GM12891 (cell line): ENCODE measurements at places on chromosomes 6 and 20.

DNA sequence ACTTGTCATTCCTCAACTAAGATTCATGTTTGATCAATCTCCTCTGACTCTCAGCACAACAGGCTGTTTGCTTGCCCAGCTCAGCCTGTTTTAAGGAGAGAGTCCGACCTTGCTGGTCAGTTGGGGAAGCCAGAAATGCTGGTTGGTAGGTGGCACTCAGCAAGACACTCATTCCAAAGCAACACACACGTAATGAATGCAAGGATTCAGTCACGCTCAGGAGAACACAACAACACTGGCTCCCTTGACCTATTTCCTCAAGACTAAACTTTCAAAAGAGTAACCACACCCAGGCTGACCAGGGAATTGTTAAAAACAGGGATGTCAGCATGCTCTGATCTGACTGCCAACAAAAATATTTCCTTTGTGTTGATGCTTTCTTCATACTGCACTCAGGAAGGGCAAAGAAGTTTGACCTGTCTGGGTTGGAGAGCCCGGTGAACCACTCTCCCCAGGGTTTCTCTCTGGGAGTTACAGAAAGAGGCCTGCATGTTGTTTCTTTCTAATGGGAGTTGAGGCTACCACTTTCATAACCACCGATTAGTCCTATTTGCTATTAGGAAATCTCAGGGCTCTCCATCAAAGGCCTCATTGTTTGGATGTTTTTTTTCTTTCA, 25.6 kb upstream of the PREP start:
- no peak for DNase-seq

DNA sequence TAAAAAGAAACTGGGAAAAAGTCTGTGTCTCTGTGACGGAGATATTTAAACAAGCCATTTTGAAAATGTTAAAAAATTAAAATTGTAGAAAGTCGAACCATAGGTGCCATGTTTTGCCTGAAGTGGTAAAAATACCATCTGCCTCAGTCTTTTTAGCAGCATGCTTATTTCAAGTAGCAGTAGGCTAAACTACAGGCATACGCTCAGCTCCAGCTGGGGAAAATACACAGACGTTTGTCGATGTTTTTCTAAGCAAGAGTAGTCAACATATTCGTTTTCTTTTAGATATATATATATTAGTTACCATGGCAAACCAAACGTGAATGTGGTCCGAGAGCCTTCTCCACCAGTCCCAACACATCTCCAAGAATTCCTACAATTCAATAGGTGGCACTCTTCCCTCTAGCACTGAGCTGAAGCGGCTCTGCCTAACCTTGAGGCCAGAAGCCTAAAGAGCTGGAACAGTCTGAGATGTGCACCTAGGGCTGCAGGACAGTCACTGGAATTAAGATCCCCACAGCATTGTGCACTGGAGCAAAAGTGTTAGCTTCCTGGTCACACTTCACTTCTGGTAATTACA, 70.2 kb upstream of the BEND3 start:
- DNase-seq, result no peak

DNA sequence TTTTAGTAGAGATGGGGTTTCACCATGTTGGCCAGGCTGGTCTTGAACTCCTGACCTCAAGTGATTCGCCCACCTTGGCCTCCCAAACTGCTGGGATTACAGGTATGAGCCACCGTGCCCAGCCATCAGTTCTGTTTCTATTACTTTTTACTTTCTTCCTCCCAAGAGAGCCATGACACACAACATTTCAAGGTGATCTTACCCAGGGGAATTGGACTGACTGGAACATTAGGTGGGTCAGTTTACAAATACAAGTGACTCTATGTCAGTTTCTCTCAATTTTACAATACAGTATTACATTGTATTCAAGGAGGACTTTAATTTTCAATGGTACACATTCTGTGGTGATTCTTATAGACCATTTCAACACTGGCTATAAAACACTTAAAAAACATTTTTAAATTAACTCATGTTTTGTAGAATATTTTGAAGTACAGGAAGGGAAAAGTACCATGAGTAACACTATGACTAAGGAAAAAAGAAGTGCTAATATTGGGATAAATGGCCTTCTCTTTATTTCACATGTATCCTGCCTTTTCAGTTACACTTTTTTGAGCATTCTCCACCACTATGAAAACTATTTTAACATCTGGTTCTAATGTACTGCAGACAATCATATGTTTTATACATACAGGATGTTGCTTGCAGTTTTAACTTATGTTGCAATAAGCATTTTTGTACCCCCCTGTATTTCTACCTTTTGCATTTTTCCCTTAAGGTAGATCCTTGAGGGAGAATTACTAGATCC, 8.4 kb downstream of the TPBG start:
- DNase-seq, result no peak

DNA sequence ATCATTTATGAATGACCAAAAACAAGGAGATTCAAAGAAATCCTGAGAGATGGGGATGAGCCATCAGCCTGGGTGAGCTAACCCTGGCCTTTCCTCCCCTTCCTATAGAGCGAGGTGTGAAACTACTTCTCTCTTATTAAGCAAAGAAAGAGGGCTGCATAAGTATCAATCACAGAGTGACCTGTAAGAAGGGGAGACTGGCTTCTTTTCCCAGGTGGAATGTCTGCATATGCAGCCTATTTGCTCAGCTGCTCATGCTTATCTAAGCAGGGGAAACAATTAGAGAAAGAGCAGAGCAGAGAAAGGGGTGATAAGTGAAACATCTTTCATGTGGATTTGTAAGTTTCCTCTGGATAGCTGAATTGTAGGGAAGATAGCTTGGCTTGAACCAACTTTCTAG, 160.0 kb downstream of the PKHD1 start:
- no peak for DNase-seq

DNA sequence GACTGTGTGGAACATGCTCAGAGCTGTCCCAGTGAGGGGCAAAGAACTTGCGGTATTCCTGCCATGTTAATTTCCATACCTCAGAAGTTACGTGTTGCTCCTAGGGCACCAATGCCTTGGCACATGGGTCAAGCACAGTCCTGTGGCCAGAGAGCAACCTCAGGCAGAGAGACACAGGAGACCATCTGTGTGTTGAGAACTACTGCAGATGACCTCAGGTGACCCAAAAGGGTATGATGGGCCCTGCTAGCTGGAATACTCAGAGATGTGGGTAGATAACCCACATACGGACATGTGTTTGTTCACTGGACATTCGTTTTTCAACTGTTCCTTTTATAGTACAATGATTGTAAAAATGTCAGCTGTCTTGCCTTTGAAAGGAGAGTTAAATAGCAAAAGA, 71.5 kb upstream of the BMP2 start:
- no peak for DNase-seq

GRCh38 chr6:143734641-143735063, 56.9 kb downstream of the PHACTR2 start:
- no peak for DNase-seq

GRCh38 chr6:122645256-122645655, 35.1 kb downstream of the PKIB start:
- no peak for DNase-seq

DNA sequence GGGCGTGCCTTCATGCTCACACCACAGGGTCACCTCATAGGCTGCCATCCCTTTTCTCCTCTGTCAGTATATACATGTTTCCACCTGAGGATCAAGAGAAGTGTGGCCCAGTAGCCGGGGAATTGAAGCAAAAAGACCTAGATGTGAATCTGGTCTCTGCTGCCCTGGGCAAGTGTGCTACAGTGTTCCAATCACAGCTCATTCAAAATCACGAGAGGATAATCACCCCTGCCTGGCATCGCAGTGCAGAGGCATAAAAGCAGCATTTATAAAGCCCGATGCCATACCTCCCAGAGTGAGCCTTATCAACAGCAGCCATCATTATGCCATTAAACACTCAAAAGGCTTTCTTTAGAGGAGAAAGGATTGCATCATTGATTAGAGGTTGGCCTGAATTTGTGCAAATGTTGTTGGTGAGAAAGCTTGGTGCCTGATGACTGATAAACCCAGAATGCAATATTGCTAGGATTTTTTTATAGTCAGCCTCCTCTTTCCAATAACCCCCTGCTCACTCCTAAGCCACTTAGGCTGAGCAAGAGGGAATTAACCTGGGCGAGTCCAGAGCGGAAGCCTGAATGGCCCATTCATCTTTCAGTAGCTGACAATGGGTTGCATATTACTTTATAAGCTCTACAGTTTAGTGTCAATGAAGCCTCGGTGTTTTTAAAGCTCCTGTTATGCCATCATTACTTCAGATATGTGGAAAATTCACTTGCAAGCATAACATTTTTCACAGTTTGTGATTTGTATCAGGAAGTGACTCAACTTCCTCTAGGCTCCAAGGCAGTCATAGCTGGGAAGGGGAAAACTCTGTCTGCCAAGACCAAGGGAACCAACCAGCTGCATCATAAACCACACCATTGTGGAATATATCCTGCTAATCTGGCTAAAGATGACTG, 92.5 kb upstream of the NXT1 start:
- DNase-seq, result no peak

DNA sequence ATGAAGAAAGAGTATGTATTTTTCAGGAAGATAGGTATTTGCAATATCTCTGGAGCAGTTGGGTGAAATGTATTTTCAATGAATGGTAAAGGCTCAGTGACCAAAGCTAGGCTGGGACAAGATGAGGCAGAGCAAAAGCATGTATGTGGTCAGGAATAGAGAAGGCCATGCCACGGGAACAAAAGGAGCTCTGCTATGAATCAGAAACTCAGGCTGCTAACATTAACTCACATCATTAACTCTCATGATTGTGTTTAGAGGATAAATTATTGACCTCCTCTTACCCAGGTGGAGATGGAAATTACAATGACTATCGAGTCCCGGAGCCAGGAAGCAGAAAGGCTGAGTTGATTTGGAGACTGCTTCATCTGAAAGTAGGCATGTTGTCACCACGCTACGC, 220.2 kb downstream of the FUT9 start:
- DNase-seq, result no peak

DNA sequence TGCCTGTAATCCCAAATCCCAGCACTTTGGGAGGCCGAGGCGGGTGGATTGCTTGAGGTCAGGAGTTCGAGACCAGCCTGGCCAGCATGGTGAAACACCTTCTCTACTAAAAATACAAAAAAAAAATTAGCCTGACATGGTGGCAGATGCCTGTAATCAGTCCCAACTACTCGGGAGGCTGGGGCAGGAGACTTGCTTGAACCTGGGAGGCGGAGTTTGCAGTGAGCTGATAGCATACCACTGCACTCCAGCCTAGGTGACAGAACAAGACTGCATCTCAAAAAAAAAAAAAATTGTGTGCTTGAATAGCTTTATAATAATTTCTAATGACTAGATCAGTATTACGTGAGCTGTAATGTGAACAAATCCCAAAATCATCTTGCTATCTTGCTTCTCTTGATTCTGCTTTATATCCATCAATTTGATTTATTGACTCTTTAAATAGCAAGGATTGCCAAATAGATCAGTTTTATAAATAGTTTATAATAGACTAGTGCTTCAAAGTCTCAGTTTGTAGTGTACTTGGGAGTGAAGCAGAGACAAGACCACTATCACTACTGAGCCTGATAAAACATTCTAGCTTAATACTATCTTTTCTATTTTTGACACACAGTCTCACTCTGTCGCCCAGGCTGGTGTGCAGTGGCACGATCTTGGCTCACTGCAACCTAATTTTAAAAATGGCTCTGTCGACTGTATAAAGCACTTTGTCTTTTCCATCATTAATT, 7.1 kb downstream of the AMD1 start:
- DNase-seq, result no peak

DNA sequence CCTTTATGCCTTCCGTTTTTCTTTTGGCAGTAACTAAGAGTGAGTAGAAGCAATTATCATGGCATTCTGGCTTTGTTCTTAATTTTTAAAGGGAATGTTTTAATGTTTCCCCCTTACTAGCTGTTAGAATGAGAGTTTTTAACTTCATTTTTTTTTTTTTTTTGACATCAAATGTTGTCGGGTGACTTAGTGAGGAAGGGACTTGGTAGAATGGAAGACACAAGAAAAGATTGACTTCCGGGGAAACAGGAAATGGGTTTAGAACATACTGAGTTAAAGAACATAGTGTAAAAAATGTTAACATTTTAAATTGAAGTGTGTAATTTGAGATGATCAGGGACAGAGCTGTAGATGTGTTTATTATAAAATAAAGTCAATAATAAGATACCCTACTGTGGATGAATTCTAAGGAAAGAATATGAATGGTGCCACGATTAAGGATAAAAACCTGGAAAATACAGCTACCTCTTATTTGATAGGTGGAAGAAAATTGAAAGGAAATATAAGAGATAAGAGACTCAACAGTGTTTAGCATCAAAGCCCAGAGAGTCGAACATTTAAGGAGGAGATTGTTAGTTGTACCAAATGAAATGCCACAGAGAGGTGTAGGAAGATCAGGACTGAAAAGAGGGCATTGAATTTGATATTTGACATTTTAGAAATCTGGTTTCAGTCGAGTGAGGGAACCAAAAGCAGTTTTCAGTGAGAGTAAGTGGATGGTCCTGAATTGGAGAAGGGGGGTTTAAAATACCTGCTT, 9.4 kb downstream of the HSF2 start:
- no peak for DNase-seq

DNA sequence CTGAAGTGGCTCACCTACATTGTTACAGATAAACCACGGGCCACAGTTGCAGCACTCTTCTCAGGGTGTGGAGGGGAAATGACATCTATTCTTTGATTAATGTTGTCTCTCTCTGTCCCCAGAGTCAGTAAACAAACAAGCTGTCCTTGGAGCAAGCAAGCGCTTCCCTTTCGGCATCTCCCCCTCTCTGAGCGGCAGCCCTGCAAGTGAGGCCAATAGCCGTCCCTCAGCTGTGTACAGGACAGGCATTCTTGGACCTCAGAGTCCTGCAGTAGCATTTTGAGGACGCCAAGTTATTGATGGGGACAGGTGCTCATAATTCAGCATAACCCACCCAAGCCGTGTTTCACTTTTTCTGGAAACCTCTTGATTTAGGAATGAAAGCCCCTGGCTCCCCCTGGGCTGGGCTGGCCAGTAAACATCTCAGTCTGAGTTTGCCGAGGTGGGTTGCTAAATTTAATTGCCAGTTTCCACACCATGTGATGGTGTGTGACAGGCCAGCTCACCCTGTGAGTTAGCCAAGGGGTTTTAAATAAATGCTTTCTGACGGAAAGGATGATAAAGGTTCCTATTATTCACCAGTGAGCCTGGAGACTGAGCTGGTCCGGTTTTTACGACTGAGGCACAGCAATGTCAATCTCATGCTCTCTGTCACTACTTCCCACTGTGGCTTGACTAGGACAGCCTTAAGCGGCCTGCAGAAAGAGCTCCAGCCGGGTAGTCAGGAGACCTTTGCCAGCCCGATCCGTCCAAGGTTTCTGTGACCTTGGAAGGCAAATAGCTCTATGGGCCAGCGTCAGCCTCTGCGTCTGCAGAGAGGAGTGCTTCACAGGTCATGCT, 214.8 kb upstream of the RREB1 start:
- DNase-seq, result no peak

GRCh38 chr6:168047841-168048723, 30.9 kb downstream of the FRMD1 start:
- DNase-seq, result no peak

DNA sequence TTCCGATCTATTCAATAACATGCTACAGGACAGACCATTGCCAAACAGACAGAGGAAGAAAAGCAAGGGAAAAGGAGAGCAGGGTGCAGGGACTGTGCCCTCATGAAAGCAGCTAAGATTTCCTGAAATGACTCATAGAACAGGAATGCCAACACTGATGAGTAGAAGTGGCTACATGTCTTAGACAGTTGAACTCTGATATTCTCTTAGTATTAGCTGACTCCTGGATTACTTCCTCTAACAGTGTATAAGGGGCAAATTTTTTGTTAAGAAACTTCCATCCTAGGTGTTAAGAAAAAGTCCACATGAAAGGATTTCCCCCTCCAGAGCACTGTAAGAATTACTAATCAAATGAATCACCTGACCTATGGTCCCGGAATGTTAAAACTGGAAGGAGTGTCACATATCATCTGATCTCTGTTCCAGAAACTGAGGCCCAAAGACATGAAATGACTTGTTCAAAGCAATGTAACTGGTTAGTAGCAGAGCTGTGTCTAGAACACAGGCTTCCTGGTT, 224.9 kb downstream of the IBTK start:
- no peak for DNase-seq
